Heart right ventricle (tissue), 16 donors: ENCODE measurements at places on chromosomes 2 and 18.

DNA sequence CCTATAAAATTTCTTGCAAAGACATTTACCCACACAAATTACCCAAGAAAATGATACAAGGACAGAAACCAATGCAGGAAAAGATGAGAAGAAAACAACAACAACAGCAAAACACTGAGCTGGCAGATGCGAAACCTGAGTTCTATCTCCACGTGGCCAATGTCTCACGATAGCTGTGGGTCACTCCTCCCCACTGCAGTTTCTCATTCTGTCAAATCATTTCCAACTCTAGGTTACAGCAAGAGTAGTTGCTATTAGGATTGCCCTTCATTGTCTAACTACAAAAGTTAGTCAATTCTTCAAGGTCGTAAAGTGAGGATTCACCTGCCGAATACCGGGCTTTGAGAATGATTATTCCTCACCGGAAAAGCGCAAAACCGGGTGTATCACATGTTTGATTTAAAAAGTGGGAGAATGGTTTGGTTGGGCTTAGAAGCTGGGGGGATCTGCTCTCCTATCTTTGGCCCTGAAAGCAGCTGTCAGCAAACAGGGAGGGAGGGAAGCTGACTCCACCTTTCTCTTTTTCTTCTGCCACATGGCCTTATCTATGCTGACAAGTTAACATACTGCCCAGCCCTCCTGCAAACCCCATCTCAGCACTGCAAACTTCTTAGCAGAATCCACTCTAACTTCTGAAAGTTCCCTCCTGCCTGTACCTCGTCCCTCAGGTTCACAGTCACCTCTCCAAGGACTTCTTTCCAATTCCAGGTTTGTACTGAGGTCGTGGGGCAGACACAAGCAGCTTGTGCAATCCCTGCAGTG is 473.0 kb downstream of the SOX11 start:
- DNase-seq: no peak

DNA sequence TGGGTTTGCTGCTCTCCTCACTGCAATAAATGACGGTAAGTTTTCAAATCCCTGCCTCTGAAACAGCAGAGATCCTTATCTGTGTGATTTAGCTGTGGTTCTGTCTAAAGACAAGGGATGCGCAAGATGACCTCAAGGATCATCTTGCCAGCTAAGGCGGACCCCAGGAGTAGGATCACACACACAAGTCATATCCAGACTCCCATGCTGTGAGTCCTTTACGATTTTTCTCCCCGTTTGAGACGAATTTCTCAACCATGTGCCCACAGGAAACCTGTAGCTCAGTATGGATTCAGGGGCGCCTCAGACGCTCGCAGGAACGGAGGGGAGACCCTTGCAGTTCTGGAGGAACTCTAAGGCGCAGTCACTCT is 11.1 kb upstream of the DCTN1 start:
- DNase-seq: no peak

- DNase-seq: no peak
Observed at GRCh38 chr2:88959480-88960204, 268.2 kb downstream of the RPIA start.

GRCh38 chr18:8835521-8835953 is 130.2 kb downstream of the MTCL1 start:
- DNase-seq: no peak

- DNase-seq: no peak
Observed at GRCh38 chr2:201320257-201320656, 36.9 kb downstream of the FLACC1 start.

DNA sequence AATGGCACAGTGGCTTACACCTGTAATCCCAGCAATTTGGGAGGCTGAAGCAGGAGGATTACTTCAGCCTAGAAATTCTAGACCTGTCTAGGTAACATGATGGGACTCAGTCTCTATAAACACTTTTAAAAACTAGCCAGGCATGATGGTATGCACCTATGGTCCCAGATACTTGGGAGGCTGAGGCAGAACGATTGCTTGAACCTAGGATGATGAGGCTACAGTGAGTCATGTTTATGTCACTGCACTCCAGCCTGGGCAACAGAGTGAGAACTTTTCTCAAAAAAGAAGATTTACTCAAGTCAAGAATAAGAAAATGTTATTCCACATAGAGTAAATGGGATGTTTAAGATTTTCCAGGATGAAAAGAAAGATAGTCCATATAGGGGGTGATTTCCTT is 158.6 kb downstream of the HNMT start:
- no peak for DNase-seq

DNA sequence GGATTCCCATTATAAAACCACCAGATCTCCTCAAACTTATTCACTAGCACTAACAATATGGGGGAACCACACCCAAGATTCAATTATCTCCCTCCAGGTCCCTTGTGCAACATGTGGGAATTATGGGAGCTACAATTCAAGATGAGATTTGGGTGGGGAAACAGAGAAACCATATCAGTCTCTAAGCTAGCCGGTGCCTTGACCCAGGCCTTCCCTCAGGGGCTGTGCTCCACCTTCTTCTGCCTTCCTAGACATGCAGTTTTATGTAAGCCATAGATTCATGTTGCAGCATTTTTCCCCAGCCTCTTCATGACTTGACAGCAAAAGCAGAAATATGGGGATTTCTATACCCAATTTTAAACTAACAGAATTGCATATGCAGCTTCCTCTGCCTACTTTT is 559.2 kb downstream of the TNS1 start:
- no peak for DNase-seq

- no peak for DNase-seq
Observed at GRCh38 chr2:158616480-158617000, 159.8 kb downstream of the PKP4 start.

GRCh38 chr2:45957533-45958227 is 306.2 kb downstream of the PRKCE start:
- no peak for DNase-seq

- DNase-seq: no peak
Observed at GRCh38 chr2:39737661-39738060, 41.4 kb downstream of the THUMPD2 start.

DNA sequence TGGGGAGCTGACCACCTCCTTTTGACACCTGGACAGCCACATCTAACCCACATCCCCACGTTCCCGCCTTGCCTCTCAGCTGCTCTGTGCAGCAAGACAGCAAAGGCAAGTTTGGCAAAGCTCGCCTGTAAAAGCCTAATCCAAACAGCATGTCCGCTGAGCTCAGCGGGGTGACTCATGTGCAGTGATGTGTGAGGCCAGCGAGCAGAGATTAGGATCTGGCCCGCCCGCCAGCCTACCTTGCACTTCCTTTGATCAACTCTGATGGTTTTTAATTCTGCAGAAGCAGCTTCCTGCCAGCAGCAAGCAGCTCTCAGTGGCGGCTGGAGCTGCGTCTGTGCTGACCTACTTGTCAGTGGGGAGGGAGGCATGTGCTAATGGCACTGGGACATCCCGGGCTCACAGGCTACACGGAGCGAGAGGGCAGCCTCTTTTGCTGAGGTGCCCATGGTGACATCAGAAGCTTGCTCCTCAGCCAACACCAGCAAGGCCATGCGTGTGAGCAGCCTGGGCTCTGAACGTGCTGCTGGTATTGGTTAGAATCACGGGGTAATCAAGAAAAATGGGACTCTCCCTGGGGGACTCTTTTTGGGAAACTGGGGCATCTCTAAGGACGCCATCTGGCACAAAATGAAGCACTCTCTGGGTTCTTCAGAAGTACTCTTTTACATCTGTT is 36.0 kb upstream of the EML4 start:
- DNase-seq: peak; percentile 83

DNA sequence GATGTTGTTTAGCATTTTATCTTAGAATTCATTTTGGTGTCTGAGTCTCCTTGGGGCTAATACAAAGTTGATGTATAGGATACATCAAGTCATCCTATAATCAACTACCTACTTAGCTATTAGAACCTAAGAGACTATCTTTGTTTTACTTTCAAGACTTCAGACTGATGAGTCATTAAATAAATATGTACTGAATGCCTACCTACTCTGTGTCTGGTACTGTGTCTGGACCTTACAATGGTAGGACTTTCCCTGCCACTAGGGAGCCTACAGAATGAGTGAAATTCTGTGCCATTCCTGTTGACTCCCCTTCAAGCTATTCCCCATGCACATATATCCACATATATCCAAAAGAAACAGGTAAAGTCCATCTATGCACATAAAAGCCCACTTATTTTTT is 114.5 kb downstream of the ERBB4 start:
- no peak for DNase-seq

DNA sequence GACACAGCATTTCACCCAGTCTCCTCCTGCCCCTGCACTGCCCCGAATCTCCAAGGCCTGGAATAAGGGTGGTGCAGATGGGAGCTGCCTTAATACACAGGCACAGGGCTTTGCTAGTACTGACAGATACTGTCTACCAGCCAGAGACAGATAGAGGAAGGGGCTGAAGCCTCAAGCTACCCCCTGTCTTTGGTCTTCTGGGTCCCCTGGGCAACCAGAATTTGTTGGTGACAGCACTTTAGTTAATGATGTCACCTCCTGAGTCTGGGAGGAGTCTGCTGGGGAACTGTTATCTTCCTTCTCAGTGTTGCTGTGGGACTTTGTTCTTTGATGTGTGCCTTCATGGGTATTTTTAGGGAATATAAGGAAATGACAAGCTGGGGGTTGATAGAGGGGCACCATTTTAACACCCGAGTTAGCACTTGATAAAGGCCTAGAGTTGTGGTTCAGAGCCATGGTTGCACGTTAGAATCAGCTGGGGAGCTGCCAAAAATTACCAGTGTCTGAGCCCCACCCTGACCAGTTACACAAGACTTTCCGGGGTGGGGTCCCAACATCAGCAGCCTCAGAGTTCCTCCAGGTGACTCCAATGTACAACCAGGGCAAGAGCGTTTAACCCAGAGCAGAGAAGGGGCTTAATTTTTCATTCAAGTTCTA is 136.8 kb downstream of the SMAD7 start:
- no peak for DNase-seq

- DNase-seq: no peak
Observed at GRCh38 chr2:201827621-201828020, 21.3 kb downstream of the CDK15 start.

DNA sequence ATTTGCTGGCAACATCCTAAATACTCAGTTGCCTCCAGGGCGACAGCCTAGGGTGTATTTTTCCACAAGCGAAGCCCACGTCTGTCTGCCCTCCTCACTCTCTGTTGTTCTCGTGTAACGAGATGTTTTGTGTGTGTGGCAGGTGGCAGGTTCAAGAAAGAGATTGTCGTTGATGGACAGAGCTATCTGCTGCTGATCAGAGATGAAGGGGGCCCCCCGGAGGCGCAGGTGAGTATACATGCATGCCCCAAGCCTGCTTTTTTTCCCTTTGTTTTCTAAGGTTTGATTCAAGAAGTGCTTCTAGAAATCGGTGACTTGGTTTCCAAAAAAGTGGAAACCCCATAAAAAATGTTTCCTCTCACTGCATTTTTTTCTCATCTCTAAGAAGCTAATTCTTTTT is 247.0 kb downstream of the AGAP1 start:
- no peak for DNase-seq

DNA sequence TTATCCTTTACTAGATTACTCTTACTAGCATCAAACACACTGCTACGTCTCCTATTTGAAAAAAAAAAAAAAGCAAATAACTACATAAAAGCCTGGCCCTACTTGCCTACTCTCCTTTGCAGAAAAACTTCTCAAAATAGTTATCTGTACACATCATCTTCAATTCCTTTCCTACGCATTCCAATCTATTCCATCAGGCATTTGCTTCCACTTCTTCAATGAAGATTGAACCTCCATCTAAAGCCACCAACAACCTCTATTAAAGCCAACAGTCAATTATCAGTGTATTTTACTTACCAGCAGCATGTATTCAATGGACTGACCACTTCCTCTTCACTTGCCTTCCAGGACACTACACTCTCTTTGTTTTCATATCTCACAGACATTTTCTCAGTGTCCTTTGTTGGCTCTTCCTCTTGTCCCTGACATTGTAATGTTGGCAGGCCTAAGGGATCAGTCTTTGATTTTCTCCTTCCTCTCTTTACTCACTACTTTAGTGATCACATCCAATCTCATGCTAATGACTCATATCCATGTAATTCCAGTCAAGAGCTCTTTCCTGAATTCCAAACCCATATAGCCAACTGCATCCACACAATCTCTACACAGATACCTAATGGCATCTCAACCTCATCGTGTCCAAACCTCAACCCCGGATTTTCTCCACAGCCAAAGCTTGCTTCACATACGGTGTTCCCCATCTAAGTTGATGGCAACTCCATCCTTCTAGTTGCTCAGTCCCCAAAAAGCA is 131.3 kb downstream of the CCDC148 start:
- DNase-seq: no peak

- no peak for DNase-seq
Observed at GRCh38 chr2:69156624-69157023, 143.6 kb downstream of the ANTXR1 start.

GRCh38 chr2:231323316-231323715 is 72.2 kb upstream of the B3GNT7 start:
- DNase-seq: no peak

DNA sequence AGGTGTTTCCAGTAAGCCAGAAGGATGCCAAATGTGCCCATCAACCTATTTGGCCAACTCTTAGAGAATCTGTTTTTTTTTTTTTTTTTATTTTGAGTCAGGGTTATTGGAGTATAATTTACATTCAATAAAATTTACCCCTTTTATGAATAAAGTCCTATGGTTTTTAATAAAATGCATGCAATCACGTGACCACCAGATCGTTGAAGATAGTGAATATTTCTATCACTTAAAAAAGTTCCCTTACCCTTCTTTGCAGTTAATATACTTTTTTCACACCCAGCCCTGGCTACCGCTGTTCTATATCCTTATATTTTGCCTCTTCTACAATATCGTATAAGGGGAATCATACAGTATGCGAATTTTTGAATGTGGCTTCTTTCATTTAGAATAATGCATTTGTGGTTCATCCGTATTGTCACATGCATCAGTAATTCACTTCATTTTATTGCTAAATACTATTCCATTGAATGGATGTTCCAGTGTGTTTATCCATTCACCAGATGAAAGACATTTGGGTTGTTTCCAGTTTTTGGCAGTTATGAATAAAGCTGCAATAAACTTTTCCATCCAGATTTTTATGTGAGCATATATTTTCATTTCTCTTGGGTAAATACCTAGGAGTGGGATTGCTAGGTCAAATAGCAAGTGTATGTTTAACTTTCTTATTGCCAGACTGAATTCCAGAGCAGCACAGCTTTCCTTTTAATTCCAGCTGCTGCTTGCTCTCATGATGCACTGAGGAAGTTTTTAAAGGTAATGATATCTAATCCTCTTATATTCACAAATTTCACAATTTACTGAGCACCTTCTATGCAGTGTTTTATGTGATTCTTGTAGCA is 156.3 kb upstream of the NT5C1B start:
- DNase-seq: no peak

DNA sequence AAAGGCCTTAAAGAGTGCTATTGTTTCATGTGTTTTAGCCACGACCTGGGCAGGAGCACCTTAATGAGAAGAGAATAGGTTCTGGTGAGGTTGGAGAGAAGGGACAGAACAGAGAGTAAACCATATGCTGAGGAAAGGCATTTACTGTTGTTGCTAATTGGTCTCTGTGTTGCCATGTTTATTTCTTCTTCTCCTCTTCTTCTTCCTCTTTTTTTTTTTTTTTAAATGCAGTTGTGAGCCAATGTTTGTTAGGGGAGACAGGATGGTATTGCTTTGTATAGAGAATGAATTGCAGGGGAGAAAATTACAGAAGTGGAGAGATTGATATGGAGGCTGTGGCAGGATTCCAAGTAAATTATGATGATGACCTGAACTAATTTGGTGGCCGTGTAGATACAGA is 2.6 kb downstream of the SCN9A start:
- no peak for DNase-seq
